ENCODE measurements at places on chromosomes 3 and 15.

DNA sequence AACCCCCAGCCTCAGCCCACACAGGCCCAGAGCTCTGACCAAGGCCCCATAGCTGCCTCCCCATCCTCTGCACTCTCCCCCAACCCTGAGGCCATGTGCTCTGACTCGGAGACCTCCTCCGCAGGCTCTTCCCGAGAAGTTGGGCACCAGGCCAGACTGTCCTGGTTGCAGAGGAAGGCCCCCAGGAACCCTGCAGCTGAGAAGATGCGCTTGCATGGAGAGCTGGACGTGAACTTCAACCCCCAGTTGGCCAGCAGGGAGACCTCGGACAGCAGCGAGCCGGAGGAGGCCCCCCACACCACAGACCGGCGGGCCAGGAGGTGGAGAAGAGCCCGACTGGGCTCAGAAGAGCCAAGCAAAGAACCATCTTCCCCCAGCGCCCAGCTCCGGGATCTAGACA lies 119.5 kb upstream of the EIF1B start:
- DNase-seq = no peak

DNA sequence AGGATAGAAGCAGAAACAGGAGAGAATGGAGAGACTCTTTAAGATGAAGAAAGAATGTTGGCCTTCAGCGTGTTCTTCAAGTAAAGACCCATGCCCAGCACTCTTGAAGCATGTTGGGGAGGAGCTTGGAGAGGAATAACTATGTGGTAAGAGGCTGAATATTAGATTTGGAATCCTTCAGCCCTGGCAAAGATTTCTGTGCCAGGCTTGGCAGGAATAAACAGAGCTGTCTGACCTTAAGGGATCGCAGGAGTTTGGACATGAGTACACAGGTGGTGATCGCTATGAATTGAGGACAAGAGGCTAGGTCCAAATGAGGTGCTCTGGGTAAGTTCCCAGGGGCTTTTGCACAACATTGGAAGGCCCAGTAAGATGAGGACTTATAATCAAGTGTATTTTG lies 132.6 kb upstream of the TBL1XR1 start:
- DNase-seq = no peak

DNA sequence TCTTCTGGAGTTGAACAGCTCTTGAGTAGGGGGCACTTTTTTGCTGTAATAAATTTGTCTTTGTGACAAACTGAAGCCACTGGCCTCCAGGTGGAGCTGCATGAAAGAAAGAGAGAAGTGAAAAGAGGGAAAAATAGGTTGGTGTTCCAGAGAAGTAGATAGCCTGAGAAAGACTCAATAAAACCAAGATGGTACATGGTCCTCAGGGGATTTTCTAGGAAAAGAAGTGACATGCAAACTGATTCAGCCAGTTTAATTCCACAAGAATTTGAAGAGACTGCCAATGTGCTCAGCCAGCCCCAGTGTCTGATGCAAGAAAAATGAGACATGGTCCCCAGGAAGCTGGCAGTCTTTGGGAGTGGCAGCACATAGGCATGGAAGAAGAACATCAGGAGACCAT lies 152.7 kb downstream of the CD47 start:
- no peak for DNase-seq

DNA sequence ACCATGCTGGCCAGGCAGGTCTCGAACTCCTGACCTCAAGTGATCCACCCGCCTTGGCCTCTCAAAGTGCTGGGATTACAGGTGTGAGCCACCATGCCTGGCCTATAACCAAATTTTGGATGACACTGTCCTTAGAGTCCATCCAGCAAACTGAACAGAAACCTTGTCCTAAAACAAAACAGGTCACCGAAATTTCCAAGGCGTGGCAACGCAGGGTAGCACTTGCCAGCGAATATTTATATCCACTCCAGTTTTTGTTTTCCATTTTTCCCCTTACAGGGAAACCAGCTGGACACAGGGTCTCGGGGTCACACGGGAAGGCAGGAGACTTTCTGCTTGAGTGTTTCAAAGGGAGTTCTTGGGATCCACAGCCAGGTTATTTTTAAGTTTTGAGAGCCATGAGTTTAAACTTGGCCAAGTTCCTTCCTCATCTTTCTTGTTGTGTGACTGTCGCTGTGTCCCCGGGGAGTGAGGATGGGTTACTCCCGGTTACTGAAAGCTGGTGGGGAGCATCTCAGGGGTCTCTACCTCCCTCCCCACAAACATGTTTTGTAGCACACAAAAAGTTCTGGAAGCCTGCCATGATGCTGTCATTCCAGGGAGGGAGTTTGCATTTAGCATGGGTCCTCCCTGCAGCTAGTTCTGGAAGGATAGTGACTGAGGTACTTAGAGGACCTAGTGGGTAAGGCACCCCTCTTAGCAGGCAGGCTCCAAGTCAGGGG lies 12.6 kb downstream of the LIMD1 start:
- no peak for DNase-seq
